ENCODE measurements at places on chromosomes 11 and 22.
A peak's percentile ranks its signal among the peaks of the same experiment; 100 is the strongest.

DNA sequence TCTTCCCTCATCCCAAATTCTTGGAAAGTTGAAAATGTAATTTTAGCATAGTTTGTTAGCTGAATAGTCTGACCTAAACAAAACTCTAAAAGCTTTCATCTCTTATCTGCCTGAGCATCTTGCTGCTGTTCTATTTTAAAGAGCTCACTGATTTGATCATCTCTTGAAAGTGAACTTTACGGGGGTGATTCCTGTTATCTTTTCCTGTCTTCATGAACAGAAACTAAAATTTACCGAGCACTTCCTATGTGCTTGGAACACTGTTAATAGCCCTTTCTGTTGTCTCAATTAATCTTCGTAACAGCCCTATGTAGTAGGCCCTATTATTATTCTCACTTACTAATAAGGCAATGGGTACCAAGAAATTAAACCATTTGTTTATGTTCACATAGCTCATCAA is 12.3 kb downstream of the AMOTL1 start:
- DNase-seq: no peak

- DNase-seq: no peak
These were observed 395.6 kb downstream of the LARGE1 start for GRCh38 chr22:33524511-33525260.

DNA sequence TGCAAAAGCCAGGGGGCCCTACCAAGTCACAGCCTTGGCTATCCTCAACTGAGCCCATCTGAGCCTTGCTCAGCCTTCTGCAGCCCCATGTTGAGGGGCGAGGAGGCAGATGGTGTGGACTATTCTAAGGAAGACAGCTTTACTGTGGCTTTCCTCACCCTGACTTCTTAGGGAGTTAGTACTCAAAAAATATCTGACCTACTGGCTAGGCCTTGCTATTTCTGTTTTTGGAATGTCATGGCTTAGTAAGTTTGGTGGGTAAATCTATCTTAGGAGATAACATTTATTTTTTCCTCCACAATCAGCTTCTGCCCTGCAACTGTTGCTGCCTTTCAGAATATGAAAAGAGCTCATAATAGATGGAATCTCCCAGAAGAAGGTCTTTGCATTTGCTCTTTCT is 80.9 kb downstream of the LDLRAD3 start:
- no peak for DNase-seq

- no peak for DNase-seq
These were observed 8.3 kb downstream of the KRTAP5-11 start for GRCh38 chr11:71574418-71574817.

DNA sequence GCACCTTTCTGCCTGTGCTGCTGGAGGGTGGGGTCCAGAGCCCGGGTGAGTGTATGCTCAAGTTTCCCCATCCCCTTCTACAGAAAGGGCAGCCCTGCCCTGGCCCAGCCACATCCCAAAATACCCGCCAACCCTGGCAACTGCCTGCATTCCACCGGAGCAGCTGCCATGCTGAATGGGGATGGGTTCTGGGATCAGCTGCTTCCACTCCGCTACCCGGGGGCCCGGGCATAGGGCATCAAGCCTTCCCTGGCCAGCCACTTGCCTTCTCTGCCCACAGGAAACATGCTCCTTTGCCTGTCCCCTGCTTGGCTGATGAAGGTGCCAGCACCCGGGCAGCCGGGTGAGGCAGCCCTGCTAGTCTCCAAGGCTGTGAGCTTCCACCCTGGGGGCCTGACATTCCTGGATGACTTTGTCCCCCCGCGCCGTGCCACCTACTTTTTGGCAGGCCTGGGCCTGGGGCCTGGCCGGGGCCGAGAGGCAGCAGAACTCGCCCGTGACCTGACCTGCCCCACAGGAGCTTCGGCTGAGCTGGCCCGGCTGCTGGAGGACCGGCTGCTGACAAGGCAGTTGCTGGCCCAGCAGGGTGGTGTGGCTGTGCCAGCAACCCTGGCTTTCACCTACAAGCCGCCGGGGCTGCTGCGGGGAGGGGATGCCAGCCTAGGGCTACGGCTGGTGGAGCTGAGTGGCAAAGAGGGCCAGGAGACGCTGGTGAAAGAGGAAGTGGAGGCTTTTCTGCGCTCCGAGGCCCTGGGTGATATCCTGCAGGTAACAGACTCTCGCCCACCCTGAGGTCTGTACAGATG is 3.2 kb downstream of the CARNS1 start:
- no peak for DNase-seq

- DNase-seq: no peak
These were observed 10.5 kb downstream of the SMTNL1 start for GRCh38 chr11:57547854-57548377.

- no peak for DNase-seq
These were observed 19.1 kb downstream of the SPECC1L start for GRCh38 chr22:24289741-24290163.

DNA sequence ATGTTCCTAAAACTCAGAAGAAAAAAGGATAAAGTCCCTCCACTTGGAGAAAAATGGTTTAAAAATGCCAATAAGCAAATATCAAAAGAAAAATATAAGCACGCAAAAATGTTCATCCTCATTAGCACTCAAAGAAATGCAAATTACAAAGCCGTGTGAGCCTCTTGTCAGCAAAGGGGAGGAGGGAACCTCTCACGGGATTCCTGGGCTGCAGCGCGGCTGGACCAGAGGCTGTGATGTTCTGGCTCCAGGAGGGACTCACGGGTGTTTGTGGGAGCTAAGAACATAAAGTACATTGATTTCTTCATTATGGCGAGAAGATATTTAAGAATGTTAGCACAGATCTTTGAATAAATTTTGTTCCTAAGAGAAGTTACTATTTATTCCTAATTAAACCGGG is 1451.2 kb downstream of the BRD1 start:
- DNase-seq: no peak

DNA sequence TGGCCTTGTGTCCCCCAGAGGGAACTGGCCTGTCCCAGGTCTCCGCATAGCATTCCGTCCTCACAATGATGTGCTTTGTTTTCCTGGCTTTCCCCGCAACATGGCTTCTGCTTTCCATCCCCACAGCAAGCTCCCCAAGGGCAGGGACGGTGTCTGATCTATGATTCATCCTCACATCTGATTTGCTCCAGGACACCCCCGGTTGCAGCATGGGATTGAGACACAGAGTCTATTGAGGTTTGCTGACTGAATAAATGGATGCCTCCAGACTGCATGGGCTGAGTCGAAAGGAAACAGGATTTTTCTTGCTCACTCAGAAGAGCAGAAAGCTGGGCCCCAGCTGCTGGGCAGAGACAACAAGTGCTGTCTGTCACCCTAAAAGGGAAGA is 40.2 kb downstream of the LMO1 start:
- no peak for DNase-seq

- no peak for DNase-seq
These were observed 220.7 kb upstream of the ZBED5 start for GRCh38 chr11:11078344-11079086.

GRCh38 chr11:6210274-6210955 is 5.1 kb downstream of the C11orf42 start:
- DNase-seq: no peak

DNA sequence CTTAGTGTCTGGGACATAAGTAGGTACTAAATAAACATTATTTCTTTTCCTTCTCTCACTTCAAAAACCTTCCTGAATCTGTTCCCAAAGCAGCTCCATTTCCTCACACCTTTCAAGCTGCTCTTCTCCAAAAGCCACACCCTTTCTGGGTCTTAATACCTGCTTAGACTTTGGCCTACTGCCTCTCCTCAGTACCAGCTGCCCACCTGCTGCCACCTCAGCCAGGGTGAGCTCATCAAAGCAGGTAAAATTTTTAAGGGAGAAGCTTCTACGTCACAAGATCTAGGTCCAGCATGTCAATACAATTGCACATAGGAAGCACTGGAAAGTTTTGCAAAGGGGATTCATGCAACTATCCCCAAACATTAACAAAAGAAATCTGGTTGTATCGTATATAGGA is 108.4 kb downstream of the RPL27A start:
- no peak for DNase-seq

- DNase-seq: no peak
These were observed 884 bp downstream of the IL10RA start for GRCh38 chr11:117986981-117987574.

GRCh38 chr11:32429477-32429876 is 5.9 kb downstream of the WT1 start:
- DNase-seq: no peak

GRCh38 chr22:28910569-28911303 is 27.4 kb downstream of the ZNRF3 start:
- DNase-seq: no peak

GRCh38 chr22:25942856-25943411 is 200.9 kb downstream of the MYO18B start:
- DNase-seq: no peak

- no peak for DNase-seq
These were observed 3.7 kb downstream of the C1QTNF6 start for GRCh38 chr22:37184380-37184755.

GRCh38 chr11:76641905-76642304 is 28.6 kb downstream of the LRRC32 start:
- DNase-seq: no peak

DNA sequence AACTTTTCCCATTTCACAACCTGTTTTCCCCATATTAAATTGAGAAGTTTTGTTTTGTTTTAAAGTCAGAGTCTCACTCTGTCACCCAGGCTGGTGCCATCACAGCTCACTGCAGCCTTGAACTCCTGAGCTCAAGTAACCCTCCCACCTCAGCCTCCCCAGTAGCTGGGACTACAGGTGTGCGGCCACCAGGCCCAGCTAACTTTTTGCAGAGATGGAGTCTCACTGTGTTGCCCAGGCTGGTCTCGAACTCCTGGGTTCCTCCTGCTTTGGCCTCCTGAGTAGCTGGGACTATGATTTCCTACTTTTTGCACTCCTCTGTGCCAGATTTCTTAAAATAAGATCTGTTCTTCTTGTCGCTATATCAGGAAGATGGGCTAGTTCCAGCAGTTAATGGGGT is 44.9 kb downstream of the GNB1L start:
- no peak for DNase-seq

GRCh38 chr11:110766316-110766715 is 54.1 kb upstream of the ARHGAP20 start:
- DNase-seq: no peak

- DNase-seq: no peak
These were observed 5.8 kb downstream of the CYB5R2 start for GRCh38 chr11:7667460-7667859.

GRCh38 chr11:90113541-90113940 is 20.9 kb upstream of the NAALAD2 start:
- DNase-seq: no peak

GRCh38 chr11:60530454-60531100 is 15.4 kb downstream of the MS4A13 start:
- no peak for DNase-seq

DNA sequence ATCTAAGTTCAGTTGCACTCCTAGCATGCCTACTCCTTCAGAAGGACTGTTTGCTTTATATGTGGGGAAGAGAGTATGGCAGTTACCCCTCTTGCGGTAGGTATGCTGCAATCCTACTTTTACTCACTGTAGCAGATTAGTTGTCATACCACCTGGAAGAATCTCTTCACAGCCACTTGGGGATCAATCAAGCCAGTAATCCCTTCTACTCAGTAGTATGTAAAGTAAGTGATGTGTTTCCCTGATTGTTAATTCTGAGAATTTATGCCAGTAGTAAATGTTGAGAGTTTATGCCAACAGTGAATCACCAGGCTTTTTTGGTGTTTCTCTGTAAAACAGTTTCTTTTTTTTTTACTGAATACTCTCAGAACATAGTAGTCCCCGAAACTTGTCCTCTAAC is 34.4 kb downstream of the PRMT3 start:
- DNase-seq: no peak

DNA sequence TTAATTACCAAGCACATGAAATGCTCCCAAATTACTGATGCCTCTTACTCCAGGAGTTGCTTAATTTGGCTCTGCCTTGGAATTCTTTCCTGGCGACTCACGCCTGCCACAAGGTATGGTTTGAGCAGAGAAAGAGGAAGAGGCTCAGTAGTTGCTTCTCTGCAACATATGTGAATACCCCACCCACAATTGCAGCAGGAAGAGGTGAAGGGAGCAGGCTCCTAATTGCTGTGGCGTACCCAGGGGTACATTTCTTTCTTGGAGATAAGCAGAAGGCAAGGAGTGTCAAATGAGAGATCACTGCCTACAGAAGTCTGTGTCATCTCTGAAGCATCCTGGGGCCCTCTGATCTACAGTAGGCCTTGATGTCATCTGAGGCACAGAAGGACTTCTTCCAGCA is 10.6 kb upstream of the NNMT start:
- DNase-seq: no peak

GRCh38 chr22:49306632-49307480 is 520.8 kb downstream of the BRD1 start:
- peak; percentile 12 for DNase-seq

- DNase-seq: no peak
These were observed 780.2 kb downstream of the LRRC4C start for GRCh38 chr11:40679276-40679675.

GRCh38 chr11:71502026-71502425 is 25.0 kb upstream of the KRTAP5-7 start:
- no peak for DNase-seq

- no peak for DNase-seq
These were observed 43.6 kb downstream of the ARFGAP3 start for GRCh38 chr22:42813501-42813900.

GRCh38 chr11:122209619-122210366 is 93.8 kb upstream of the BLID start:
- no peak for DNase-seq

DNA sequence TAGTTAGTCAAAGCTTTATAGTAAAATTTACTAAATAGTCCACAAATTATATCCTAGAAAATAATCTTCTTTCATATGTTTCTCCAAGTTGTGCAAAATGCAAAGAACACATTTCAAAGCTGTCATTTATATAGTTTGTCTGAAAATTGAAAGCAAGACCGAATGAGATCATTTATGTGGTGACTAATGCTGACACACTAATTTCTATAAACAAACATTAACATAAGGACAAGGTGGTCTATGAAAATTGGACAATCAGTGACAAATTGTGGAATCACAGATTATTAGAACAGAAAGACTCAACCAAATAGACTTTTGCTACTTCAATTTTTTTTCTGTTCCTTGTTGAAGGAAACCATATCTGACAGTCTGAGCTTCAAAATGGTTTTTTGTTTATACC is 1056.1 kb downstream of the LRRC4C start:
- DNase-seq: no peak

- no peak for DNase-seq
These were observed 14.2 kb downstream of the SLC22A12 start for GRCh38 chr11:64605244-64605560.

GRCh38 chr11:10895285-10895684 is 37.4 kb upstream of the ZBED5 start:
- no peak for DNase-seq

GRCh38 chr11:119120639-119121007 is 757 bp upstream of the HINFP start:
- no peak for DNase-seq

DNA sequence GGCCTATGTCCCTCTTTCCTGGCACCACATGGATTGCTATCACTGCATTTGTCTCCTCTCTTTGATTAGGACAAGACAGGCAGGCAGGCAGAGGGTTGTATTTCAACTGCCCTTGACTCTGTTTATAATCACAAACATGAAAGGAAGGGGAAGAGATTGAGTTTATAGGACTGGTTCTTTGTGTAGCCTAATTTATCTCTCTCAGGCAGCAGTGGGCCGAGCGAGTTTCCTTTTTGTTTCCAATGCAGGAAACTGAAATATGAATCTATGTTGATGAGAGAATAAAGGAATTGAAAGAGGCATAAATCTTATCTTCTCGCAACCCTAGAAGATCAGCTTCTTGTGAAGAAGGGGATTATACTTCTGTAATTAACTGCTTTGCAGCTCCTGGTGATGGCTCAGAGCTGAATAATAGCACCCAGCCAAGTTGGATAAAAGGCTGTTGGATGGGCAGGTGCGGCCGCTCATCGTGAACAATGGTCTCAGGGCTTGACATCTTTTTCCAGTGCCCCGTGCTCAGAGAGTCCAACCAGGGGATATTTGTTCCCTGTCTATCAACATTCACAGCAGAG is 80.6 kb upstream of the SYT13 start:
- DNase-seq: no peak

Measured in activated CD4-positive, CD25-positive, alpha-beta regulatory T cell treated with anti-CD3 and anti-CD28 coated beads, Interleukin-2, amount 50 U/mL, for 72 hours (primary cell).